ENCODE measurements at places on chromosomes 1 and 21.
A peak's percentile ranks its signal among the peaks of the same experiment; 100 is the strongest.

DNA sequence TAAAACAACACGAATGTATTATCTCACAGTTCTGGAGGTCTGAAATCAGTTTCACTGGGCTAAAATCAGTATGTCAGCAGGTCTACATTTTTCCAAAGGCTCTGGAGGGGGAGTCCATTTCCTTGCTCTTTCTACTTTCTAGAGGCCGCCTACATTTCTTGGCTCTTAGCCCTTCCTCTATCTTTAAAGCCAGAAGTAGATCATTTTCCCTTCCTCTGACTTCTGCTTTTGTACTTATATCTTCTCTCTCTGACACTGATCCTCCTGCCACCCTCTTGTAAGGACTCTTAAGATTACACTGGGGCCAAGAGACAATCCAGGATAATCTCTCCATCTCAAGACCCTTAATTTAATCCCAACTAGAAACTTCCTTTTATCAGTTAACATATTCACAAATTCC is 41.4 kb downstream of the MSH4 start:
- DNase-seq = no peak

GRCh38 chr21:36658926-36659325 is 40.0 kb upstream of the SIM2 start:
- DNase-seq = no peak

- DNase-seq = peak; percentile 70
These were observed 8.0 kb upstream of the NAV1 start for GRCh38 chr1:201530741-201531531.

DNA sequence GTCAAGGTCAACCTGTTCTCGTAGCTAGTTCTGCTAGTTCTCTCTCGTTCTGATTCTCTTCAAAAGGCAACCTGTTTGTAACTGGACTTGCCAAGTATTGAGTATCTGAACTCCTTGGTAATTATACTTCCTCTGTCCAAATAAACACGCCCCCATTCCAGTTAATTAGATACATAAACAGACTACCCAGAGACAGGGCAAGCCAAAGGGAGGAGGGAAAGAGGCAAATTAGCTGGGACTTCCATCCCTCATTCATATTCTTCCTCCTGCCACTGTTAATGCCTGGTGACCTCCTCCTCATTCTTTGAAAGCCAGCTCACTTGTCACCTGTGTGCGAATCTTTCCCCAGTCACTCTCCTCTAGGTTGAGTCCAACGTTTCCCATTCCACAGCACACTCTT is 62.9 kb downstream of the LPAR3 start:
- no peak for DNase-seq

DNA sequence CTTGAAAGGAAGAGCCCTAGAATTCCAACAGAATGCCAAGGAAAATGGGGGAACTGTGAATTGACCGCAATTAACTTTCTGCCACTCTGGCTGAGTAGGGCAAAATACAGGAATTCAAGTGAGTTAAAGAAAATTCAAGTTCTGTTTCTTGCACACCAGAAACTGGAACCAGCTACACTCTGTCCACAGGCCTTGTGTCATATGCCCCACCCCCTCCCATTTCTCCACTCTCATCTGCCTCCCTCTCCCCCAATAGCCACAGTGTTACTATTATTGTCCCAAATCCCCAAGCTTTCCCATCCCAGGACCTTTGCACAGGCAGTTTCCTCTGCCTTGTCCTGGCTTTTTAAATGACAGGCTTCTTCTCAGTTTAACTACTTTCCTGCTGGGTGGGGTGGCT is 4.3 kb upstream of the STK40 start:
- DNase-seq = no peak

DNA sequence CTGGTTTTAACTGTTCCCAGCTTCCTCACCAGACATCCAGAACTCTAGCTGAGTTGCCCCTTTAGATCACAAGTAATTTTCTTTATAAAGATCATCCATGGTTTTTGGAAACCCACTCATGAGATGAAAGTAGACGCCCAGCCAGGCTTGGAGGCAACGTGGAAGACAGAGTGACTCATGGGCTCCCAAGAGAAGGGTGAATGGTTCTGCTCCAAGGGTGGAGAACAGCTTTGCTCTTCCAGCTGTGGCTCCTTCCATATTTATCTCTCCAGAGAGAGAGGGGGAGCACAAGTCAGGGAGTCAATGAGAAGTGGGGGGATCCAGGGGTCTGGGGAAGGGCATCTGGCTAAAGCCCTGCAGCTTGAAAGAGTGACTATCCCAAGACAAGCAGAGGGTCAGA is 13.8 kb downstream of the FAM78B start:
- no peak for DNase-seq

- DNase-seq = no peak
These were observed 45.5 kb upstream of the LRIG2 start for GRCh38 chr1:113027449-113027848.

GRCh38 chr1:121558514-121558913 is 373.7 kb downstream of the SRGAP2C start:
- no peak for DNase-seq

GRCh38 chr1:244773513-244773912 is 61.9 kb upstream of the COX20 start:
- no peak for DNase-seq

DNA sequence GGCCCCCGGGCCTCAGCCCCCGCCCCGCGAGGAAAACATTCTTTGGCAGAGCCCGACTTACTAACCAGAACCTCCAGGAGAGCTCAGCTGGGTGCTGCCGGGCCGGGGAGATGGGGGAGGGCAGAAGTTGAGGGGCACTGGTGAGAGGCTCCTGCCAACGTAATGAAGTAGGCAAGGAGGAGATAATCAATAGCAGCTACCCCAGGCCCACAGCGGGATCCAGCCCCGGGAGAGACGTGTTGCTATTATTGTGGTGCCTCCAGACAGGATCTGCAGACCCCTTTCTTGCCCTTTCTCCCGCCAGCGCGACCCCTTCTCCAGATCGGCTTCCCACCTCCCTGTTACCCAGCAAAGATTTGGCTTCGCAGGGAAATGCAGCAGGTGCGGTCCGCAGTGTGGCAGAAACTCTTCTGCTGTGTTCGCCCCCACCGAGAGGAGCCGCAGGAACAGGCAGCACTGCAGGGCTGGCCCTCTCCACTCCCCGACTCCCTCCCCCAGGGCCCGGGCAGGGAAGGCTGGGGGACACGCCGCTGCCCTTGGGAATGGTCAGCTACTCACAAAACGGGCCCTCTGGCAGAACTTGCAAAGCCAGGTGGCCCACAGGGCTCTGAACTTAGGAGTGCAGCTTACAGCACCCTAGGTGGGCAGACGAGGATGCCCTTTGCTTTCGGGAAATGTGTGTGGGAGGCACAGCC is 1.5 kb upstream of the KCNA2 start:
- no peak for DNase-seq

GRCh38 chr1:31932491-31933316 is 5.5 kb downstream of the PTP4A2 start:
- no peak for DNase-seq

DNA sequence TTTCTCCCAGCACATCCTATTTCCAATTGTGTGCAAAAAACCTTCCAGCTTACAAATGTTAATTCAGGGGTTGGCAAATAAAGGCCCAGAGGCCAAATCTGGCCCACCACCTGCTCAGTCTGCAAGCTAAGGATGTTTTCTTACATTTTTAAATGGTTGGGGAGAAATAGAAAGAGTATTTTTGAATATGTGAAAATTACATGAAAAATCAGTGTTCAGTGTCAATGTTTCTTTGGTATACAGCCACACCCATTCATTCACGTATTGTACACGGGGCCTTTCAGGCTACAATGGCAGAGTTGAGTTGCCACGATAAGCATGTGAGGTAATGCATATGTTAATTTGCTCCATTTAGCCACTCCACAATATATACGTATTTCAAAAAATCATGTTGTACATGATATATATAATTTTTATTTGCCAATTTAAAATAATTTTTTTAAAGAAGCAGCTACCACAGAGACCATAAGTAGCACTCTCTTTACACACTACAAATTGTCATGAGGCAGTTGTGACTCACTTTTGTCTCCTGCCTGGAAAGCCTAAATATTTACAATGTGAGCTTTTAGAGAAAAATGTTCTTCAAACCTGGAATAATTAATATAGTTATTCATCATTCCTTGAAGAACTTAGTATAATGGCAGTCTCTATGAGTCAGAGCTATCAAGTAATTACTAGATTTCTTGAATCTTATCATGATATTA is 189.6 kb downstream of the SMYD3 start:
- no peak for DNase-seq

DNA sequence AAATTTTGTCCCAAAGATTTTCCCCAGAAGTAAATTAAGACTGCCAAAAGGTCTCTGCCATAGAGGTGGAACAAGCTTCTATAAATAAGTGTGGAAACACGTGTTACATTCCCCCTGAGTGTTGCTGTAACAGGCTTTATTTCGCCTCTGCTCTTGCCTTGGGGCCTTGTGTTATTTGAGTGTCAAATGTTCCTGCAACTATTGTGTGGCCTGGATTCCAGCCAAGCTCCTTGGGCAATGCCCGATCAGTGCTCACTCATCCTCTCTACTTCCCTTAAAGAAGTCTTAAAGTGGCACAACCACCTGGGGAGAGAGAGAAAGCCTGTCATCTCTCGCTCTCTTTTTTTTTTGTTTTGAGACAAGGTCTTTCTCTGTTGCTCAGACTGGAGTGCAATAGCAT is 156.7 kb downstream of the NR5A2 start:
- peak; percentile 62 for DNase-seq

GRCh38 chr1:224333939-224334786 is 4.2 kb upstream of the NVL start:
- no peak for DNase-seq

DNA sequence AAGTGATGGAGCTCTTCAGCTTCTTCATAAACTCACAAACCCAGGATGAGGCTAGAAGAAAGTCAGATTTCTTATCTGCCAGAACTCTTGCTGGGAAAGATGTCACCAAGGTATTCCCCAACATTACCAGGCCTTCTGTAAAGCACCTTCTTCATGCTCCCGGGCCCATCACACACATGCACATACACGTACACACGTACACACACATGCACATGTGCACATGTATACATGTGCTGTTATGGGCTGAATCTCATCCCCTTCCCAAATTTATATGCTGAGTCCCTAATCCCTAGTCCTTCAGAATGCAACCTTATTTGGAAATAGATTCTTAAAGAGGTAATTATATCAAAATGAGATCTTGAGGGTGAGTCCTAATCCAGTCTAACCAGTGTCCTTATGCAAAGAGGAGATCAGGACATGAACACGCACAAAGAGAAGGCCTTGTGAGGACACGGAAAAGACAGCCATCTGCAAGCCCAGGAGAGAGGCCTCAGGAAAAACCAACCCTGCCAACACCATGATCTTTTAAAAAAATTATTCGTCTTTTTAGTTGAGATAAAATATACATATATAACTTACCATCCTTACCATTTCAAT is 76.4 kb upstream of the LYST start:
- DNase-seq = no peak

DNA sequence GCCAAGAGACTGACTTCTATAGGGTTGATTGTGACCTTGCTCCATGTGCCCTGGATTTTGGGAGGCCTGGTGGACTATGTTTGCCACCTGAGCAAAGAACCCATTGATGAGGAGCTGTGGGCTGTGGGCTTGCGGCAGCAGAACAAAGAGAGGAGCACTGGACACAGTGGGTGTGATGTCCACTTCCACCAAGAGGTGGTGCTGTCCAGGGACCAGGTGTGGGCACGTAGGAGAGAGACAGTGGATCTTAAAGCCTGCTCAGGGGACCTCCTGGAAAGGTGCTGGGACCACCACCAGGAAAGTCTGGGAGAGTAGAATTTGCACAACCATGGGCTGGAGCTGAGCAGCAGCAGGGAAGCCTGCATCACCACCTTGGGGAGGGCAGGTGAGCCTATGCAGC is 106.7 kb upstream of the ETS2 start:
- no peak for DNase-seq

GRCh38 chr1:17520473-17521319 is 18.8 kb upstream of the ARHGEF10L start:
- no peak for DNase-seq

DNA sequence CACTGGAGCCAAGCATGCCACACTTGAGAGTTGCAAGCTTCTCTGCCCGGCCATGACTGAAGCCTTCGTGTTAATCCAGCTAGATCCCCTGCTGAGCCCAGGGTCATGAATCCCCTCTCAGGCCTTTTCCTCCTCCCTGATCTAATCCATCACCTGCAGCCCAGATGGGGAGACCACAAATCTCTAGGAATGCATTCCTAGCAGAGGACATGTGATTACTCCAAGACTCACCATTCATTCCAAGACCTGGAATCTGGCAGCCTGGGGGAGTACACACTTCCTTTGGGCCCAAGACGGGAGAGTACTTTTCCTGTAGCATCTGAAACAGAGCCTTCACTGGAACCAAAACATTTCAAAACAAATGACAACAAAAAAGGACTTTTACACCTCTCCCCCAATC is 269.3 kb upstream of the NFIA start:
- DNase-seq = no peak

DNA sequence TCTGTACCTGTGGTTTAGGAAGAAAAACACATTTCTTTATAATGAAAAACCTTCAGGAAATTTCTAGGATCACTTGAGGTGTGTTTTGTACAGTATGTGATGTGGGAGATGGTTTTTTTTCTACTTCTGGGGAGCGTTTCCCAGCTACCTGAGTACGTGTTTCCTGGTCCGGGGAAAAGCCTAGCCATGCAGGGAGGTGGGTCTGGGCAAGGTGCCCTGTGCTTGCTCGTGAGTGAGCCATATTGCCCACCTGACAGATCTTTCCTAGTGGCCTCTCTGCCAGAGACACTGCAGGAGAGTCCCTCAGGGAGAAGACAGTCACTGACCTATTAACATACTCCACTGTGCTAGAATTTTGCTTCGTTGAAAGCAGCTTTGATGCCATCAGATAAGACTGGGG is 41.3 kb downstream of the TRPM2 start:
- no peak for DNase-seq

GRCh38 chr1:90187323-90187585 is 192.3 kb downstream of the ZNF326 start:
- DNase-seq = no peak

Data from omental fat pad (tissue), 4 donors.